Memory B cell (primary cell): ENCODE measurements at places on chromosomes 16 and 17.

DNA sequence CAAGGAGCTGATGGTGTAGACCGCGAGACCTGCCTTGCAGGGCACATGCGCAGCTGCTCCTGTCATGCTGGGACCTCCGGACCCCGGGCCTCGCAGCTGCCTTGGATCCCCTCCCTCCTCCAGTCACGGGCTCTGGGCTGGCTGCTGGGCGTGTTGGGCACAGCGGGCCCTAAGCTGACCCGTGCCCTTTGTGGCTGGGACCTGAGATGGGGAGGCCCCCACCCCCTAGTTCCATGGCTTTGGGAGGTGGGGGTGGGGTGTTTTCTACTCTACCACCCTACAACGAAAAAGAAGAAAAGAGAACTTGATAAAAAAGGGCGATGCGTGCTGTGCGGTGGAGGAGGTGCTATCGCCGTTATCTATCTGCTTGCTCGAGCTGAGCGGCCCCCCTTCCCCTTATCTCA lies 14.5 kb downstream of the ZFPM1 start:
- DNase-seq, result no peak

GRCh38 chr16:31265329-31266245 lies 5.8 kb downstream of the ITGAM start:
- peak; percentile 53 for DNase-seq

DNA sequence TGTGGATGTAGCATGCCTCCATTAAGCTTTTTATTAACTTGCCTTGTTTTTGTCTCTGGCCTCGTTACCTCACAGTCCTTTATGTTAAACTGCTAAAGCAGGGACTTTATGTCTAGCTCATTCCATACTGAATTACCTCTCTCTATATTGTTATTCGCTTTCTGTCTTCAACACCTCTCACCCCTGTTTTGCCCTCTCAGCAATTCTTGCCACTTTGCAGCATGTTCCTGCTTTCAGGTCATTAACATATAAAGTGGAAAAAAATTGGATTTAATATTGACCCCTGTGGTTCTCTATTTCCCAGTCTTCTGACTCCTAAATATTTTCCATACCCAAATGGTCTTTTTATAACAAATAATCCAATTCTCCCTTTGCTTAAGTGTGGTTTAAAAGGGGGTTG lies 810.4 kb upstream of the KIF2B start:
- no peak for DNase-seq

DNA sequence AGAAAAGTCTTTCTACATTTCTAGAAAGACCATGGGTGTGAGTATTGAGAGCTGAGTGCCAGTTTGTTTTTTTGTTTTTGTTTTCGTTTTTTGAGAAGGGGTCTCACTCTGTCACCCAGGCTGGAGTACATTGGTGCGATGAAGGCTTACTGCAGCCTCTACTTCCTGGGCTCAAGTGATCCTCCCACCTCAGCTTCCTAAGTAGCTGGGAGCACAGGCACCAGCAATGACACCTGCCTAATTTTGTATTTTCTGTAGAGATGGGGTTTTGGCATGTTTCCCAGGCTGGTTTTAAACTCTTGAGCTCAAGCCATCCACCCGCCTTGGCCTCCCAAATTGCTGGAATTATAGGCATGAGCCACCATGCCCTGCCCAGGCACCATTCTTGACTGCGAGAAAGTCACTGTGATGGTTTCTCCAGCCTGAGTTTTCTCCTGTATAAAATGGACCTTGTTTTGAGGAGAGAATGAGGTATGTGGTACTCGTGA lies 673.8 kb downstream of the MAF start:
- DNase-seq, result no peak

DNA sequence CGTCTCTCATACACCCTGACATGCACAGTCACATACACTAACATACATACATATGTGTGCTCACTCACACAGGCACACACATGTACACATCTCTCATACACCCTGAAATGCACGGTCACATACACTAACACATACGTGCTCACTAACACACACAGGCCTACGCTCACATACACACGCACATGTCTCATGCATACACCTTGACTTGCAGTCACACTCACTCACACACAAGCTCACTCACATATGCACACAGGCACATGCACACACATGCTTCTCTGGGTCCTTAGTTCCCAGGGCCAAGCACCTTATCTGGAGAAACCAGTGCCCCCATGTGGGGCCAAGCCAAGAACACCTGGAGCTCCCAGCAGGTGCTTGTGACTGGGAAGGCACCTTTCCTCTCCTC lies 240.3 kb downstream of the RBFOX3 start:
- DNase-seq, result no peak

DNA sequence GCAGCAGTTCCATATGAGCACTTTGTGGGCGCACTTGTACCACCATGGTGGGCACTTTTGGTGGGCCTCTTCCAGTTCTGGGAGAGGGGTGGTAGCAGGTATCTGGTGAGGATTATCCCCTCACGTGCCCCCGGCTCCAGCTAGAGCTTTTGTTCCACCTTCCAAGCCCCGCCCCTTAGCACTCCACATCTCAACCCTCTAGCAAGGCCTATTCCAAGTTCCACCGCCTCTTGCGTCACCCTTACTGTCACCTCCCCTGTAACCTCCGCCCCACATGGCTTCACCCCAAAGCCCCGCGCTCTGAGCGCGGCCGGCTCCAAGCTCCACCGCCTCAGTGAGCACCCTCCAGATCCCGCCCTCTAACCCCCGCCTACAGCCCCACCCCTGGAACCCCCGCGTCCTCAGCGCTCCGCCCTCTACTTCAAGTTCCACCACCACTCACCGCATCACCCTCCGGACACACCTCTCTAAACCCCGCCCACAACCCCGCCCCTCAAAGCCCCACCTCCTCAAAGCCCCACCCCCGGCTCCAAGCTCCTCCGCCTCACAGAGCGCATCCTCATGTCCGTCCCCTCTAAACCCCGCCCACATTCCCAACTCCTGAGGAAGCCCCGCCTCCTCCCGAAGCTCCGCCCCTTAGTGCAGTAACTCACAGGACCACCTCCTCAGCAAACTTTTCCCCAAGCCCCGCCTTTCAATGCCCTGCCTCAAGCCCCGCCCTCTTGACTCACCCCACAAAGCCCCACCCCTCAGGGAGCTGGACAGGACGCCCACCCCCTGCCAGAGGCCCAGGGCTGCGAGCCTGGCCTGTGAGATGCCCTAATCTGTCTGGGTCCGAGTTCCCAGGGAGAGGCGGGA lies 11.1 kb downstream of the SCN4A start:
- DNase-seq, result peak; percentile 37

GRCh38 chr16:51629576-51629975 lies 478.5 kb upstream of the SALL1 start:
- no peak for DNase-seq

GRCh38 chr17:50184064-50184463 lies 17.4 kb downstream of the COL1A1 start:
- no peak for DNase-seq

- DNase-seq, result no peak
Measured at GRCh38 chr17:59366773-59367656, 35.6 kb downstream of the YPEL2 start.

- no peak for DNase-seq
Measured at GRCh38 chr17:68450801-68451200, 6.5 kb downstream of the WIPI1 start.

DNA sequence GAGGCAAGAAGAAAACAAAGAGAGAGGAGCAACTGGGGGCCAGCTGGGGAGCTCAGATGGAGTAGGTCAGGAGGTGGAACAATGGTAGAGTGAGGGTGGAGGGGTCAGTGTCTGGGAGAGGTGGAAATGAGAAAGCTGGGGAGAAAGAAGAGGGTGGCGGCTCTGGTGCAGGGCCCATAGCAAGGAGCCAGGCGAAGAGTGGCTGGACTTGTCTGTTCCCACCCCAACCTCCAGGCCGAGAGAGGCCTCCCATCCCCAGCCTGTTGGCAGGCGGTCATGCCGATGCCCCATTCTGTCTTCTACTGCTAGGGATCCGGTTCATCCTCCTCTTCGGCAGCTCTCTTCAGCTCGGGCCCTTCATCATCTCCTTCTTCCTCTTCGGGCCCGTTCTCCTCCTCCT lies 31.3 kb downstream of the AP1G1 start:
- DNase-seq, result no peak
